ENCODE measurements at places on chromosomes 5 and 9.

GRCh38 chr5:171629628-171630349 is 155.8 kb upstream of the SMIM23 start:
- DNase-seq = no peak

GRCh38 chr5:169805527-169805934 is 168.5 kb downstream of the DOCK2 start:
- peak; percentile 66 for DNase-seq

DNA sequence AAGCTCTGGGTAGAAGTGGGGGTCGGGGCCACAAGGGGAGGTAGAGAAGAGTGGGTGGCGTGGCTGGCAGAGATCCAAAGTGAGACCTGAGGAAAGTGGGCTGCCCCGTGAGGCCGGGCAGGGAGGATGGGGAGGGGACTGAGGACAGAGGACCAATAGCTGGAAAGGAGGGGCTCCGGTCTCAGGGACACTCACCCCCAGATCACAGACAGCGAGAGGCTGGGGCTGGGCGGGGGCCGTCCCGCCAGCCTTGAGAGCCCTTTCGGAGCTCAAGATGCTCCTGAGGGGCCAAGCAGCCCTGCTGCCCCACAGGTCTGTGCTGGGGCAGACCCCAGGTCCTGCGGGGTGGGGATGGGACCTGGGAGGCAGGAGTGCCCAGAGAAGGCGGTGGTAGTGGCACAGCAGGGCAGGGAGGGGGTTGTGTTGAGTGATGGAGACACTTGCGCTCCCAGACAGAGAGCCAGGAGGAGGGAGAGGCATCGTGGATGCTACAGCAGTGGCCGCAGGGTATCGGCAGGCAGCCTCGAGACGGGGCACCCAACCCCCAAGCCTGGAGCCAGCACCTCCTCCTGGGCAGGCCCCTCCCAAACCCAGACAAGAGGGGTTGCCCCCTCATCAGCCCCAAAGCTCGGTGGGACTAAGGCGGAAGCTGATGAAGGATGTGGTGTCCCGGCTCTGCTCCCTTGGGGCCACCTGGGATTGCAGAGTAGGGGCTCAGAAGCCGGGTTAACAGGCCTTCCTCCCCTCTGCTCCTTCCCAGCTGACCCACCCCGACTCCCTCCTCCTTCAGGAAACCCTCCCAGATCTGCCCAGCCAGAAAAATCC is 3.4 kb downstream of the SARDH start:
- DNase-seq = no peak

DNA sequence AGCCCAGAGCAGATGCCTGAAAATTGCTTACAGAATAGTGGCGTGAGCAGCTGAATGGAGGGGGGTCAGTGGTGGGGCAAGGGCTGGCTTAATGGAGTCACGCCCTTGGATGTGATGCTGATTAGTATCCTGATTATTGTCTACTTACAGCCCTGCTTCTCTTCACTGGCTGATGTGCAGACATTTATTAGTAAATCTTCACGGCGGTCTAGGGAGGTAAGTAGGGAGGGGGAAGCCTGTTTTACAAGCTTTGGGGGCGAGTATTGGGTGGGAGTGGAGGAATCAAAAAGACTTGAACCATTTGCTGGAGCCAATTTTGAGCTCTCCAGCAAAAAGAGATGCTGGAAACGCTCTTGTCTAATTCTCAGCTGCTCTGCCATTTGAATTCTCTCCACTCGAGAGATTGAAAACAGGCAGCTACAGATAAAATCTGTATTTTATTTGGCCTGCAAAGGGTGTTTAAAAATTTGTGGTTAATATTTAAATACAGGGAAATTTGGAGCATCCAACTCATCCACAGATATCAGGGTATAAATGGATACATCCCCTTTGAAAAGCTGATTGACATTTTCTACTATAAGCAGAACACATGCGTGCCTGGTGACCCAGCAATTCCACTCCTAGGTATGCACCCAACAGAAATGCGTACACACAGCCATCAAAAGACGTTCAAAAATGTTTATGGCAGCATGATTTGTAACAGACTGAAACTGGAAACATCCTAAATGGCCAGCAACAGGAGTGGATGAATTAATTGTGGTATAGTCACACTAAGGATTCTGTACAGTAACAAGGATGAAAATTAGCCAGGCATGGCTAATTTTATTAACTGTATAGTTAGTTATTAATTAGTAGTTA is 19.5 kb upstream of the ALDH1B1 start:
- DNase-seq = no peak

DNA sequence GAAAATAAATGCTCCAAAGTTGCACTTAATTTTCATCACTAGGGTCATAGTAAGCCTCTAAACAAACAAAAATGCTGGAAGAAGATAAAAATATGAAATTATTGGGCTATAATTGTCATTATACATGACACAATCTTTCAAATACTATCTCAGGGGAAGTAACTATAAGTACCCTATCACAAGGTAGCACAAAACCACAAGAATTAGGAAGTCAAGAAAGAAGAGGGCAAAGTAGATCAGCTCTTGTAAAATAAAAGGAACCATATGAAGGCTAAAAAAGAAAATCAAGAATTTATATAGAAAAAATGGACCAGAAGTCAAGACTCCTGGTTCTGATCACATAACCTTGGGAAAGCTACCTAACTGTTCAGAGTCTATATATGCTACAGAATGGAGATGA is 48.1 kb downstream of the DIAPH1 start:
- no peak for DNase-seq

All from stimulated activated CD4-positive, alpha-beta T cell treated with anti-CD3 and anti-CD28 coated beads, Interleukin-4, amount 100 ng/mL, for 24 hours (primary cell).